ENCODE measurements at places on chromosomes 5 and 9. TPM values are rescaled to one million over a fixed set of nuclear protein-coding genes. Genes with fewer than 3 reads are reported as not detected.

Gene WDR38
- not detected for total RNA-seq

Gene CDH9
- total RNA-seq = not detected

Gene SUSD3
- total RNA-seq = 1.2 TPM

Gene NEUROG1
- not detected for total RNA-seq

Gene CETN3
- 34.7 TPM for total RNA-seq

Gene PKN3
- total RNA-seq = 20.0 TPM

Gene PCDHGA1
- total RNA-seq = 1.1 TPM

Gene PRKAA1
- 79.5 TPM for total RNA-seq

Gene GRXCR2
- not detected for total RNA-seq

Gene FAM200C
- 6.5 TPM for total RNA-seq

Gene UGCG
- total RNA-seq = 27.7 TPM

Gene RUSC2
- total RNA-seq = 20.8 TPM

Gene PCDHA1
- total RNA-seq = not detected

Gene PLPP6
- total RNA-seq = 21.2 TPM

Gene SPINK6
- total RNA-seq = not detected

Gene ABO
- 10.3 TPM for total RNA-seq

Gene PDCD1LG2
- not detected for total RNA-seq

Gene GRIN3A
- total RNA-seq = 0.42 TPM

Gene PITX1
- 16.2 TPM for total RNA-seq

Gene BTF3
- 589 TPM for total RNA-seq

Gene TAF11L10
- not detected for total RNA-seq

Gene KIF20A
- 28.8 TPM for total RNA-seq

Gene GFI1B
- not detected for total RNA-seq

Gene CDKN2A
- total RNA-seq = not detected

Gene ST8SIA4
- 5.5 TPM for total RNA-seq

Gene LCN9
- total RNA-seq = 0.57 TPM

Gene SPACA9
- 3.6 TPM for total RNA-seq

Gene CAVIN4
- total RNA-seq = 14.5 TPM

Gene TTC1
- total RNA-seq = 46.3 TPM

Gene ACOT12
- total RNA-seq = not detected

Gene FAM153A
- 0.55 TPM for total RNA-seq

Gene ATOSB
- 17.7 TPM for total RNA-seq

Gene PSD2
- 0.18 TPM for total RNA-seq

Gene OR1B1
- total RNA-seq = not detected

Gene TUSC1
- total RNA-seq = 0.53 TPM

Gene C9orf50
- total RNA-seq = 0.27 TPM

Gene LHX2
- 0.24 TPM for total RNA-seq

Gene QSOX2
- 24.0 TPM for total RNA-seq

Gene TRIP13
- 11.9 TPM for total RNA-seq

Gene OR13C9
- total RNA-seq = 0.36 TPM

Gene TARS1
- total RNA-seq = 168 TPM

Gene LMAN2
- 111 TPM for total RNA-seq

Gene FUT7
- total RNA-seq = not detected

Gene ZNF169
- 10.6 TPM for total RNA-seq

Gene CHSY3
- 0.84 TPM for total RNA-seq

Gene SMIM15
- total RNA-seq = 56.4 TPM
